Naive thymus-derived CD4-positive, alpha-beta T cell (primary cell): ENCODE measurements at places on chromosomes 16 and 17.

DNA sequence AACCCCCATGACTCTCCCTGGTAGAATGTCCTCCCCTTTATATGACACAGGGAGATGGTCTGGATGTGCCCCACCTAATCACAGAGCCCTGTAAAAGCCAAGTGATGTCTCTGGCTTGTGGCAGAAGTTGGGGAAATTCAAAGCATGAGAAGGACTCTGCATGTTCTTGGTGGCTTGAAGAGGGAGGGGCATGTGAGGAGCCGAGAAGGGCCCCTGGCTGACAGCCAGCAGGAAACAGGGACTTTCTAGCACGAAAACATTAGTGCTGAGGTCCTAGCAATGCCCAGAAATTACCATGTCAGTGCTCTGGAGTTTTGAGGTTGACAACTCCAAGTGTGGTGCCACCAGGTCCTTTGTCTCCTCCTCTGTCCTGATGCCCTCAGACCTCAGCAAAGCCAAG, 75.9 kb downstream of the USP22 start:
- H3K27me3 ChIP-seq: no peaks in the 10 kb centered on the region
- no peak for DNase-seq
- H3K36me3 ChIP-seq: no peaks in the 10 kb centered on the region
- no peak overlapping the region for H3K4me3 ChIP-seq
- no peaks in the 10 kb centered on the region for H3K4me1 ChIP-seq
- no peak overlapping the region for H3K27ac ChIP-seq

DNA sequence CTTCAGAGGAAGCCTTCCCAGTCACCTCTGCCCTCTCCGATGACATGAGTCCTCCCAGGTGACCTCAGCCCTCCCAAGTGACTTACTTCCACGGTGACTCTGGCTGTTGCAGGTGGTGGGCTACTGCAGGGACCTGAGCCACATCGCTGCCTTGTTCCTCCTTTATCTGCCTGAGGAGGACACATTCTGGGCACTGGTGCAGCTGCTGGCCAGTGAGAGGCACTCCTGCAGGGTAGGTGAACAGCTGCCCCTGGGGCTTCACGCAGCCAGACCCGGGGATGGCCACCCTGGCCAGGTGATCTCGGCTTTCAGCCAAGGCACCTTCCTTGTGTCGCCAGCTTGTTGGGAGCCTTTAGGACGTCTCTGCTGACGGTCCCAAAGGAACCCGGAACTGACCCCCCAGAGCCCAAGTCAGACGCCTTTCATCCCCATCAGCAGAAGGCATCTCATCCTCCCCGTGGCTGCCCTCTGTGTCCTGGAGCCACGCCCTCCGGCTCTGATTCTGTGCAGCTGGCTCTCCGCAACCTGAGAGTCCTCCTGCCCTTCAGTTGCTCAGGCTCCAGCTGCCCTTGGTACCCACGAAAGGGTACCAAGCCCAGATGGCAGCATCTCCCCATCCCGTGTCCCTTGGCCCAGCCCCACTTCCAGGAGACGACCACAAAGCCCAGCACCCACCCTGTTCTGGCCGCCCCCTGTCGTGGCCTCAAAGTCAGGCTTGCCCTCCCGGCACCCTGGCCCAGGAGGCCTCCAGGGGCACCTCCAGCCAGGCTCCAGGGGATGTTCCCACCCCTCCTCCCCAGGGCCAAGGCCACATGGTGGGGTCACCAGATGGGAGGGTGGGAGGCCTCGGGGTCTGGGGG, 81.7 kb downstream of the GOSR1 start:
- H3K36me3 ChIP-seq: no peaks in the 10 kb centered on the region
- DNase-seq: no peak
- no peak overlapping the region for H3K27ac ChIP-seq
- H3K4me3 ChIP-seq: no peak overlapping the region
- H3K27me3 ChIP-seq: no peaks in the 10 kb centered on the region
- H3K4me1 ChIP-seq: no peaks in the 10 kb centered on the region

DNA sequence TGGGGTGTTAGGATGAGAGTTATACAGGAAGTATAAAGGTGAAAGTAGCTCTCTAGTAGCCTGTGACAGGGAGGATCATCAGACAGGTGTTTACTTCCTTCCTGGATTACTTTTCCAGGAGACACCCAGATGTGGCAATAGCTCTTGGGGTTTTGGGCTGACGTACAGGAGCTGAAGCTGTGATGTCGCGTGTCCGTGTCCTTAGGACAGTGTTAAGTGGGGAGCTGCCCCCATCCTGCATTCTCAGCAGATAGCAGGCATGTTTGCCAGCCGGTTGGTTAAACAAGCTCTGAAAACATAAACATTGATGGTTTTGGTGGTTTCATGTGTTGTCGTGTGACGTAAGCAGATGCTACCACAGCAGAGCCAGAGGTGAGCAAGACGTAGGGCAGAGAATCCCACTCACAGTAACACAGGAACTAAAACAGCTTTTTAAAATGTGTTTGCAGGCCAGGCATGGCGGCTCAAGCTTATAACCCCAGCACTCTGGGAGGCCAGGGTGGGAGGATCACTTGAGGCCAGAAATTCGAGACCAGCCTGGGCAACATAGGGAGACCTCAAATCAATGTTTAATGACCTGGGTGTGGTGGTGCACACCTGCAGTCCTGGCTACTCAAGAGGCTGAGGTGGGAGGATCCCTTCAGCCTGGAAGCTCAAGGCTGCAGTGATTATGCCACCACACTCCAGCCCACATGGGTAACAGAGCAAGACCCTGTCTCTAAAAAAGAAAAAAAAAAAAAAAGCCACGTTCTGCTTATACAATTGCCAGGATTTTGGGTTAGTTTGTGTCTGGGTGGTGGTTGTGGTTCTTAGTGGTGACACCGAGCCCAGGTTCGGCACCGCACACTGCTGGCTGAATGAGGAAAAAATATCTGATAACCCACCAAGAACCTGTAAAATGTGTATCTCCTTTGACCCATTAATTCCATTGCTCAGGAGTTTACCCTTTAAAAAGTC, 18.2 kb upstream of the IL17C start:
- no peak overlapping the region for H3K4me3 ChIP-seq
- peaks cover 3% of the 10 kb centered on the region for H3K36me3 ChIP-seq
- H3K27ac ChIP-seq: peak overlapping the region; percentile 23
- H3K27me3 ChIP-seq: no peaks in the 10 kb centered on the region
- no peaks in the 10 kb centered on the region for H3K4me1 ChIP-seq

DNA sequence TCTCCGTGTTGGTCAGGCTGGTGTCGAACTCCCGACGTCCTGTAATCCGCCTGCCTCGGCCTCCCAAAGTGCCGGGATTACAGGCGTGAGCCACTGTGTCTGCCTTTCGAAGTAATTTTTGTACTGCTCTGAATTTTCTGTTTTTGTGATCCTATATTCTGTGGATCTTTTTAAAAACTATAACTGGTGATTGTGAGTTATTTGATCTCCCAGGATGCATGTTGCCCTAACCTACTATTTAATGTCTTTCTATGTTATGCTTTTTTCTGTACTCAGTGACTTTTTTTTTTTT, 2.5 kb downstream of the RSPRY1 start:
- peaks cover 24% of the 10 kb centered on the region for H3K4me1 ChIP-seq
- no peak for DNase-seq
- no peaks in the 10 kb centered on the region for H3K27me3 ChIP-seq
- no peak overlapping the region for H3K4me3 ChIP-seq
- no peaks in the 10 kb centered on the region for H3K36me3 ChIP-seq
- H3K27ac ChIP-seq: no peak overlapping the region

DNA sequence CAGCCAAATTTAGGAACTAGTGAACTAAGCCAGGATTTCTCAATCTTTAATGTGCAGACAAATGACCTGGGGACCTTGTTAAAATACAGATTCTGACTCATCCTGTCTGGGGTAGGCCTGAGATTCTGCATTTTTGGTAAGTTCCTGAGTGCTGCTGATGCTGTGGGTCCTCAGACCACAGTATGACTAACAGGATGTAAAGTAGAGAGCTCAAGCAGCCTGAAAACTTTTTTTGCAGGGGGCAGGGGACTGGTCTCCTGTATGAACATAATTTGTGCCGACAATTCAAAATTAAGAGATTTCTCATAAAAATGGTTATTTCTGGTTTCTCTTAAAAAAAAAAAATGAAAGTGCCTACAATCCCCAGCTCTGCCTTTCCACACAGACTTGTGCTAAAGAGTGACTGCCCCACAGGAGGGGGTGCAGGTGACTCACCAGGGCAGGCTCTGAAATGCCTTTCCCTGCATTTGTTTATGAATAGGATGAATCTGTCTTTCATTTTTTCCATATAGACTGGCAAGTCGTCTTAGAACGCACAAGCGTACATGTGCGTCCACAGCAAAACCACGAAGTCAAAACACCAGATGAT, 271.5 kb downstream of the PHKB start:
- no peak overlapping the region for H3K4me3 ChIP-seq
- H3K27me3 ChIP-seq: no peaks in the 10 kb centered on the region
- no peak for DNase-seq
- no peaks in the 10 kb centered on the region for H3K36me3 ChIP-seq

GRCh38 chr17:6496640-6497441, 52.6 kb downstream of the PIMREG start:
- peaks cover 11% of the 10 kb centered on the region for H3K4me1 ChIP-seq
- no peak overlapping the region for H3K4me3 ChIP-seq
- no peaks in the 10 kb centered on the region for H3K36me3 ChIP-seq
- H3K27me3 ChIP-seq: no peaks in the 10 kb centered on the region
- no peak overlapping the region for H3K27ac ChIP-seq

GRCh38 chr17:57833179-57833939, 16.5 kb downstream of the MRPS23 start:
- H3K27me3 ChIP-seq: no peaks in the 10 kb centered on the region
- peak overlapping the region; percentile 29 for H3K4me3 ChIP-seq
- H3K27ac ChIP-seq: peak overlapping the region; percentile 8
- DNase-seq: peak; percentile 64
- H3K4me1 ChIP-seq: no peaks in the 10 kb centered on the region

DNA sequence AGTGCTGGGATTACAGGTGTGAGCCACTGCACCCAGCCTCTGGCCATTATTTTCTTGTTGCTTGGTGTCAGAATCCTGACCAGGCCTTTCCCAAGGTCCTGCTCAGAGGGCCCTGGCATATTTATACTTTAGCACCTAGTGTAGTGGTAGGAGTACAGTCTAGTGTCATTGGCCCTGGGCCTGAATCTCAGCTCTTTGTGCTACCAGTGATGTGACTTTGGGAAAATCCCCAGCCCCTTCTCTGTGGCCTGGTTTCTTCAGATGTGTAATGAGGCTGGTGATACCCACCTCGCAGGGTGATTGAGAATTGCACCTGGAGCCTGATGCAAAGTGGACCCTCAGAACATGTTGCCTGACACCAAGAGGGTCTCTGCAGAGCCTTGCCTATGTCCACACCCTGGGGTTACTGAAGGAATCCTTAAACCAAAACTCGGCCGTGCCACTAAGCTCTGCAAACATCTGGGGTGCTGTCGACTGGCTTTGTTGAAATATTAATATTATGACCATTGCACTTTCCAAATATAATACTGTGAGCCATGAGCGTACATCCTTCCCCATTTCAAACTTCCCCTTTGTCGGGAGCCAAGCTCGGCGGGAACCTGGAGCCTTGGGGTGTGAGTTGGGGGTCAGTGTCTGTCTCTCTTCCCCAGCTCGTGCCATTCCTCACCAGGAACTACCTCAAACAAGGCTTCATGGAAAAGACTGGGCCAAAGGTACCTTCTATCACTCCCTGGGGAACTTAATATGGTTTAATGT, 18.0 kb upstream of the RNF135 start:
- no peak overlapping the region for H3K4me3 ChIP-seq
- DNase-seq: no peak
- H3K36me3 ChIP-seq: no peaks in the 10 kb centered on the region
- no peak overlapping the region for H3K27ac ChIP-seq

DNA sequence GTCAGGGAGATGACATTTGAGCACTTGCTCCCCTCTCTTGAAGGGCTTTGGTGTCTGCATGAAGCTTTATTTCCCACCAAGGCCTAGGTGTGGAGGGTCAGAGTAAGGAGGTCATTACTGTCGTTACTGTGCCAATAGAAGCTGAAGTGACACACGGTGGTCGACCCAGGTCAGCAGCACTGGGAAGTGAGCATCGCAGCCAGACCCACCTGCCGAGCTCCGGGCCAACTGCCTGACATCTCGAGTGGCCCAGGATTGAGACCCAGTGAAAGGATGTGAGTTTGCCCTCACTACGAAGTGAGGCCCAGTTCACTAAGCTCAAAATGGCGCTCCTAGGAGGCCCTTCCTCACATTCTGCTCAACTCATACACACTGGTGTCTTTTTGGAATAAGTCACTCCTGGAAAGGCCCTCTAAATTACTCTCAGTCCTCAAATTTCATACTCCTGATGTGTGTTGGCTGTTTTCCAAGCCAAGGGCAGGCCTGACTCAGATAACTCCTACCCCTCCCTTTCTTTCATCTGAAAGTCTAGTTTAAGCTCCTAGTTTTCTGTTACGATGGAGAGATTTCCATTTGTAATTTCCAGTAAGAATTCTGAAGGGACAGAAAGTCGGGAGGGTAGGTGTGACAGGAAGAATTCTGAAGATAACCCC, 200.4 kb downstream of the LGALS9B start:
- H3K36me3 ChIP-seq: no peaks in the 10 kb centered on the region
- H3K4me1 ChIP-seq: peaks cover 11% of the 10 kb centered on the region
- H3K4me3 ChIP-seq: no peak overlapping the region
- no peak for DNase-seq

- no peak for DNase-seq
- H3K27me3 ChIP-seq: no peaks in the 10 kb centered on the region
- no peaks in the 10 kb centered on the region for H3K36me3 ChIP-seq
Observed at GRCh38 chr16:72400257-72401083, 228.5 kb upstream of the PMFBP1 start.

- no peaks in the 10 kb centered on the region for H3K36me3 ChIP-seq
- H3K27me3 ChIP-seq: no peaks in the 10 kb centered on the region
- peaks cover 26% of the 10 kb centered on the region for H3K4me1 ChIP-seq
- peak; percentile 79 for DNase-seq
Observed at GRCh38 chr16:2009791-2010510, at the start of gene ZNF598. Gene ZNF598, minus strand, starts transcription at chr16:2009821.

DNA sequence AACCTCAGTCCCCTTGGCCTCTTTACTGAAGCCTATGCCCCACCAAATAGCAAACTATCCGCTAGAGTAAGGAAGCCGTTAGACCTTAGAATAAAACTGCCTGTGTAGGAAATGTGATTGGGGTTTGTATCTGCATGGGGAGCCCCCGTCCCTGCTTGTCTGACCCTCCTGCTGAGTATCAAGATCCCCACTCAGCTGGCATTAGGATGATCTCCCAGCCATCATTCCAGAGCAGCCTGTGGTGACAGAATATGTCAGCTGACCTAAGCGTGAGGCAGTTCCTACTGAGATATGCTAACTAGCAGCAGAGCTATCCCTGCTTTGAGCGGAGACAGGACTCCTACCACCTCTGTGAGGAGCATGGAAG, 645 bp upstream of the GFOD2 start:
- H3K4me1 ChIP-seq: peaks cover 15% of the 10 kb centered on the region
- no peaks in the 10 kb centered on the region for H3K36me3 ChIP-seq
- H3K27me3 ChIP-seq: no peaks in the 10 kb centered on the region
